DND-41 (cell line): ENCODE measurements at places on chromosomes 3 and 15.
A peak's percentile ranks its signal among the peaks of the same experiment; 100 is the strongest.

GRCh38 chr3:131505421-131505820 lies 2.6 kb upstream of the MRPL3 start:
- no peak for DNase-seq

- DNase-seq: no peak
Observed at GRCh38 chr3:142035308-142035922, 113.9 kb downstream of the TFDP2 start.

DNA sequence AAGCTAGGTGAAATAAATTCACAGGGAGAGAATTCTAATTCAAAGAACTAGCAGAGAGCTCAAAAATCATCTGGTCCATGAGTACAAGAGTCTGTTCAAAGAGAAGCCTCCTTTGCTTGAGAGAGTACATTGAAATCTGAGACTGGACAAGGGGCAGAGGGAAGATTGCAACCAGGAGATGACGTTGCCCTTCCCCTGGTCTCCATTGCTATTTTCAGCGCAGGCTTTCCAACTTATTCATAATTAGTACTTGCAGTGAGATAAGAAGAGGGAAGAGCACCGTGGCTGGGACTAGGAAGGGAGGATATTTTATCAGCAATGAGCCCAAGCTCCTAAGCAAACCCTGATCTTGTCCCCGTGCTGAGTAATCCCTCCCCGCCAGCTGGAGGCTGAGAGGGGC lies 251.8 kb upstream of the RORA start:
- no peak for DNase-seq

DNA sequence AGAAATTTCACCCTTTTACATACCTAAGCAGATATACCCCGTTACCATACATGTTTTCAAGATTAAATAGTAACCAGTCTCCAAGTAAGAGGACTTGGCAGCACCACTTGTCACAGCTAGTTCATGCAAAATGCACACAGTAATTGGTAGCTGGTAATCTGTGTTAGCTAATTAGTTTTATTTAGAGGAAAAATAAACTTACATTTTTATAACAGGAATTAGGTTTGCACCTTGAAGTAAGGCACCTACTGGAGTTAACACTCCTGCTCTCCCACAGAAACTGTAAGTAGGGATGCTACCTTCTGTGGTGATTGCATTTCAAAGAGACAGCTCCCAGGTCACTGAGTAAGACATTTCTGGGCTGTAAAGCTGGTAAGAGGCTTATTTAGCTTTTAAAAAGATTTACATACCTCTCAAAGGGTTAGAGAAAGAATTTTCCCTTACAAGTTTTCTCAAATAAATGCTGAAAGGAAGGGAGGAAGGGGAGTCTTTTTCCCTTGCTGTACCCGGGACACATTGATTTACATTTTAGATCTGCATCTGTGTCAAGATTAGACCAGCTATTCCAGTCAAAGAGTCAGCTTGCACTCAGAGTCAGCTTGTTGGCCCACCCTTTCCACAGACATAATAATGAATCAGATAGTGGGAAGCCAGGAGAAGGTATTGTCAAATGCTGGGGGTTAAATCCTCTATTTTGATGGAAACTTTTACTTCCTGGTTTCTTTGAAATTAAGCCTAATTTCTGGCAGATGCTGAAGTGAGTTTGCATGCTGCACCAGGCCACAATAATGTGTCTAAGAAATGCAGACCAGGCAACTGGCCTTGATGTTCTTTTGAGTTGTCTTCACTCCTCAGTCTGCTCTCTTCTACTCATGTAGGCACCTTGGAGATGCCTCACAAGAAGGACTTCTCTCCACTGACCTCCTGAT lies 77.6 kb upstream of the CHD2 start:
- DNase-seq: no peak

DNA sequence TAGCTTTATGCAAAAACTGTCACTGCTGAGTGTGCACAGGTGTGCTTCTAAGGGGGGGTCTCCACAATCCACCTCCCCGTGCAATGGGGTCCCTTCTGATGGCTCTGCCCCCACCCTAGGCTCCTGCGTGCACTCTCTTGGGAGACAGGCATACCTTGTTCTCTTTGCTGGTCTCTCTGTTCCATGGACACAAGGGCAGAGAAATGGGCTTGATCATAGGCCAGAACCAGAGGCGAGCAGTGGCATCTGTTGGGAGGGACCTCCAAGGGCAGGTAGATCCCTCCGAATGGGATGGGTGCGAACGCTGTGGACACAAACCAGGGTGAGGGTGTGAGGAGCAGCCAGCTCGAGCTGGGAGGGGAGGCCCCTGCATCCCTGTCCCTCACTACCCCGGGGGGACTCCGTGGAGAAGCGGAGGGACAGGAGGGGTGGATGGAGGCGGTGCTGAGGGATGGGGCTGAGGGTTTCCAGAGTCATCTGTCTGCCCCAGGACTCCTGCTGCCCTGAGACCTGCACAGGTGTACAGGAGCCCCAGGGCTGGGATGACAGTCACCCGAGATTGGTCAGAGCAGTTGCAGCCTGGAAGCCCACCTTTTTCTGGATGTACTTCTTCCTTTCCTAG lies 175.0 kb downstream of the KLF13 start:
- no peak for DNase-seq

DNA sequence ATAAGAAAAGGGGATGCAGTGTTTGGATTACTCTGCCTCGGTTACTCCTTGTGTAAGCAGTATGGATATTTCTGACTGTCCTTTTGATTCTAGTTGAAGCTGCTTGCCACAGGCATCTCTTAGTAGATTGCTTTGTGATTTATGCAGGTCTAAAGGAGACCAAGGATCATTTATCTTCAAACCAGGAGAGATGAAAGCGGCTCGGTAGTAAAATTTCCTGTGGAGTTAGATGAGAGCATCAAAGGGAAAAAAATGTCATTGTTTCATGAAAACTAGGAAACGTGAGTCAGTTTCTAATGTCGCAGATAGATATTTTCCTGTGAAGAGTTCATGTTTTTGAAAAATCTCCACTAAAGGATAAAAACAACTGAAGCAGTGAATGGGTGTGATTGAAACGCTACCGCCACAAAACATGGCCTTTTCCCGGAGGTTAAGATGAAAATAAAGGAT lies 254.0 kb upstream of the TBL1XR1 start:
- DNase-seq: no peak

- no peak for DNase-seq
Observed at GRCh38 chr3:47152578-47152977, 11.3 kb downstream of the SETD2 start.

DNA sequence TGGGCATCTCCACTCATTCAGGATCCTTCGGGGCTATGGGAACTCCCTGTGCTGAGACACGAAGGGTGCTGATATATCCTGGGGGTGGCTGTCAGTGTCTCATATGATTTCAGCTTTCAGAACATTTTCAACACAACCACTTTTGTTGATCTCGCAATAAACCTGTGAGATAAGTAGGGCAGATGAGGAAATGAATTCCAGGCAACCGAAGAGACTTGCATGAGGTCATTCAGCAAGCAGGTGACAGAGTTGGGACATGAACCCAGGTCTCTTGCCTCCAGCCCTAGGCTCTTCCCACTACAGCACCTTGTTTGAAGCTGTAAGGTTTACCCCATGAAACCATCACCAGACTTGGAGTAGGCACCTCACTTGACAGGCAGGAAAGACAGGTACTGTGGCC lies 16.6 kb downstream of the DUOX1 start:
- no peak for DNase-seq

DNA sequence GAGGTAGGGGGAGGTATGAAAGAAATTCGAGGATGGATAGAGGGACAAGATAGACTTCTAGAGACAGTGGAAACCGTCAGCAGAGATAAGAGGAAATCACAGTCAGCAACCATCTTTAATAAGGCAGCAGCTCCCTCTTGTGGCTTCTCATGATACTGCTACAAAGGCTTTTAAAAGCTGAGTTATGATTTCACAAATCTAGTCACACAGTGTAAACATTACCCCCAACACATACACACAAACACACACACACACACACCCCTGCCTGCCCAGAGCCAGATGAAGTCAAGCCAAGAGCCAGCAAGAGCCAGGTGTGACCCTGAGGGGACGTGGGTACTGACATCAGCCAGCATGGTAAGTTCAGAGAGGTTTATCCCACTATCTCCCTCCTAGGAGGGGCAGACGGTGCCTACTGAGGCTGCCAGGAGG lies 18.9 kb upstream of the TGM5 start:
- peak; percentile 61 for DNase-seq
